Ammon's horn (tissue), 1 donor: ENCODE measurements at places on chromosomes 13 and 19.

GRCh38 chr19:28494461-28494860, 718.5 kb downstream of the UQCRFS1 start:
- DNase-seq = no peak

DNA sequence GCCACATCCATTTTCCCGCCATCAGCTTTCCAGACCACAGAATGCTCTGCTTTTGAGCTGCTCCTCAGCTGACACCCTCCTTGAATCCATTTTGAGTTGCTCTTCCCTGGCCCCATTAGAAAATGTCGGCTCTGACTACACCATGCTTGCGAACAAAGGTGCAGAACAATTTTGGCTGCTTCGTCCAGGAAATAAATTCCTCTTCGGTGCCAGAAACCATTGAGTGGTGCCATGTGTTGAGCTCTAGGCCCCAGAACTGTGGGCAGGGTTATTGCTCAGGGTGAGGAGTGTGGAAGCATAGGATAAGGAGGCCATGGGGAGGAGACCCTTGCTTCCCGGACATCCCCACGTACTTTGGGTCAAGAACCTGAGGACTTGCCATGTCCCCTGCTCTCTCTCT, 52.1 kb downstream of the NFIX start:
- DNase-seq = no peak

DNA sequence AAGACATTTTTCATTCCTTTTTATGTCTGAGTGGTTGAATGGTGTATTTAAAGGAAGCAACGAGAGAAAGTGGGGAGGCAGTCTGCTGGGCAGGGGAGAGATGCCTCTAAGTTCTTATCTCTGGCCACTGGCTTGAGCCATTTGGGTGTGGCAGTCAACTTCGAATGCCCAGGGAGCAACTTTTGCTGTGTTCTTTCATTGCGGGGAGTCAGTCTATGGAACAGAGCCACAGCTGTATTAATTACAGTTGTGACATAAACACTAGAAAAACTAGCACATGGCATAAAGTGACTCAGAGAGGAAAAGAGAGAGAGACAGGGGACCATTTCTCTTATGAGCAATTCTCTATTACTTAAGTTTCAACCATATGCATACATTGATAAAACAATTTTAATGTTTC, 40.4 kb upstream of the PDCD5 start:
- DNase-seq = no peak

- no peak for DNase-seq
Measured at GRCh38 chr13:113205428-113205931, 3.0 kb downstream of the PCID2 start.

GRCh38 chr13:33640832-33641231, 177.1 kb upstream of the RFC3 start:
- DNase-seq = no peak

DNA sequence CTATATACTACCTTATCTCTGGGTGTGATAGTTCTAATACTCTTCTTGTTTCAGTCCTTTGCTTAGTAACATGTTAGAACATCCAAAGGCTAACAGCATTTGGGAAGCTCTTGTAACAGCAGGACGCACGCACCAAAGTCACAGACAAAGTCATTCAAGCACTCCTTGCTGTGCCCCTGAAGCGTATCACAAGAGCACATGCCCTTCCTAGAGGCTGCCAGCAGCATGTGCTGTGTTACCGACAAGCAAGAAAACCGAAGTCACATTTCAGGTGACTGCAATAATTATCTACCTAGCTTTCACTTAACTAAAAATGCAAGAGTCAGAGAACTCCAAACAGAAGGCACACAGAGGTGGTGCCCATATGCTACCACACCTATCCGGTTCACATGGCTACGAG, 194.1 kb downstream of the KLF12 start:
- DNase-seq = no peak

GRCh38 chr19:36032251-36033104, at the start of gene CLIP3:
TSS of gene CLIP3 (minus strand) at chr19:36032873. CDS start at chr19:36032357, 516 bp downstream.
- DNase-seq = peak; percentile 91
